DMS53 (cell line): ENCODE measurements at places on chromosomes 5 and 9.

- DNase-seq, result peak; percentile 58
Measured at GRCh38 chr5:95761771-95762651, 30.9 kb downstream of the RHOBTB3 start.

- no peak for DNase-seq
Measured at GRCh38 chr5:23675456-23675855, 168.0 kb downstream of the PRDM9 start.

GRCh38 chr5:28543473-28544098 lies 1505.2 kb upstream of the CDH9 start:
- no peak for DNase-seq

- no peak for DNase-seq
Measured at GRCh38 chr5:146888351-146888978, 9.9 kb upstream of the PPP2R2B start.

DNA sequence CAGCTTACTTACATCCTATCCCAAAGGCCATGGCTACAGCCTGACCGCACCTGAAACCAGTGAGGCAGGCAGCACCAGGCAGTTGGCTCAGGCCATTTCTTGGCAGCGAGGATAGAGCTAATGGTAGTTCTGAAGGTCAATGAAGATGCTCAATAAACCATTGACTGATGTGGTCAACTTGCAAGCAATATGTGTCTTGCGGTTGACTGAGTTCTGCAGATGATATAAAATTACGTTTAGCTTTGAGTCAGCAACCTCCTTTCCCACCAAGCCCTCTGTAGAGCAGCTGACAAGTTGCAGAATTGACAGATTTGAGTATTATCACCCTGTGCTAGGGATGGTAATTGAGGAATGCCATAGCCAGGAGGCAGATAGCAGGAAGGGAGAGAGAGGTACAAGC lies 189.0 kb upstream of the PUM3 start:
- no peak for DNase-seq

DNA sequence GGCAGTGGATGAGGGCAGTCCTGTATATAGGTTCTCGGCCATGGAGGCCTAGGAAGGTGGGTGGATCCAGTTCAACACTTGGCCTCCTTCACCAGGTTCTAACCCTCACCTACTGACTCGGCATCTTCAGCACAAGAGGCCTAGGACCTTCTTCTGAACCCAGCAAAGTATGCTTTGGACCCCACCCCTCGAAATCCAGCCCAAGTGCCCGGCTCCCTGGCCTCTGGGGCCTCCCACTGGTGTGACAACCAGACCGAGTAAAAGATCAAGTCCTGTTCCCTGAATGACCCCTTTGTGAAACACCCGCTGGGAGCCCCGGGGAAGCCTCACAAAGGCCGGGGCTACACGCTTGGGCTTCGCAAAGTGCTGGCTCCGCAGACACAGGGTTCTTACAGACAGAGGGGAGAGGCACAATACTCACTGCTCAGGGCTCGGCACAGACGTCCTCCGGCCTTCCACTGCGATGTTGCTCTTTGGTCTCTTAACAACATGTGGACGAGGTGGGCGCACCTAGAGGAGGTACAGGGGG lies 47.0 kb downstream of the CRB2 start:
- DNase-seq, result no peak

DNA sequence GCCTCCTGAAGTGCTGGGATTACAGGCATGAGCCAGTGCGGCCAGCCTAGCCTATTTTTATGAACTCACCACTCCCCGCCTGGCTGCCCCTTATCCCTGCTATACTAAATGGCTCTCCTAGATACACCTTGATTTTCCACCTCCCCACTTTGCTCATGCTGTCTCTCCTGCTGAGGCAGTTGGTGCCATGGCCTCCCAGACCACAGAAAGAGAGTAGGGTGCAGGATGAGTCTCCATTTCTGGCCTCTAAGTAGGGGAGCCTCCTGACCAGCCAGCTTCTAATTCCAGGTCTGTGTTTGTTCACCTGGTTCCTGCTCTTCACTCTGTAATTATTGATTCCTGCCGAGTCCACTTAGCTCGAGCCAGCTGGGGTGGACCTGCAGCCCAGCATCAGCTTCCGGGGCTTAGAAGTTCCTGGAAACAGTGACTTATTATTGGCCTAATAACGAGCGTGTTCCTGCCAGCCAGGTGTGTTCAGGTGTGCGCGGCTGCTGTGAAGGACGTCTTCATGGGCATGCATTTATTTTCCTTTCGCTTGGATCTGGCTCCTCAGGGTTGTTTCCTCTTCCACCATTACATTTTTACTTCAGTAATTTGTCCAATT lies 34.0 kb downstream of the ZNF618 start:
- DNase-seq, result peak; percentile 96

- DNase-seq, result no peak
Measured at GRCh38 chr9:121573717-121574485, 74.3 kb upstream of the GGTA1 start.

DNA sequence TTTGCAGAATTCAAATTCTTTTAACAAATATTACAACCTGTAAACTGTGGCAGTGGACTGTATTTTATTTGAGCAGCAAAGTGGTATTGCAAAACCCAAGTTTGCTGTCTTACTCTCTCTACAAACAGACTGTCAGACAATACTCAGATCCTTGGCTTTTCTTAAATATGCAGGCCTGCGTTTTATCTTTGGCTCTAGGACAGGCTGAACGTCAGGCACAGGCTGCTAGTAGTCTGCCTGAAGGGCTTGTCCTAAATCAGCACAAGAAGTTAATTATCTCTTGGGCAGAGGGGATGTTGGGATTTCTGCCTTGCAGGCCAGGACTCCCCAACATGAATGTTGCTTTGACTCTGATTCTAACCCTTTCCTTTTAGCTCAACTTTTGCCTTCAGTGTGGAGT lies 147.5 kb downstream of the SLIT3 start:
- no peak for DNase-seq

DNA sequence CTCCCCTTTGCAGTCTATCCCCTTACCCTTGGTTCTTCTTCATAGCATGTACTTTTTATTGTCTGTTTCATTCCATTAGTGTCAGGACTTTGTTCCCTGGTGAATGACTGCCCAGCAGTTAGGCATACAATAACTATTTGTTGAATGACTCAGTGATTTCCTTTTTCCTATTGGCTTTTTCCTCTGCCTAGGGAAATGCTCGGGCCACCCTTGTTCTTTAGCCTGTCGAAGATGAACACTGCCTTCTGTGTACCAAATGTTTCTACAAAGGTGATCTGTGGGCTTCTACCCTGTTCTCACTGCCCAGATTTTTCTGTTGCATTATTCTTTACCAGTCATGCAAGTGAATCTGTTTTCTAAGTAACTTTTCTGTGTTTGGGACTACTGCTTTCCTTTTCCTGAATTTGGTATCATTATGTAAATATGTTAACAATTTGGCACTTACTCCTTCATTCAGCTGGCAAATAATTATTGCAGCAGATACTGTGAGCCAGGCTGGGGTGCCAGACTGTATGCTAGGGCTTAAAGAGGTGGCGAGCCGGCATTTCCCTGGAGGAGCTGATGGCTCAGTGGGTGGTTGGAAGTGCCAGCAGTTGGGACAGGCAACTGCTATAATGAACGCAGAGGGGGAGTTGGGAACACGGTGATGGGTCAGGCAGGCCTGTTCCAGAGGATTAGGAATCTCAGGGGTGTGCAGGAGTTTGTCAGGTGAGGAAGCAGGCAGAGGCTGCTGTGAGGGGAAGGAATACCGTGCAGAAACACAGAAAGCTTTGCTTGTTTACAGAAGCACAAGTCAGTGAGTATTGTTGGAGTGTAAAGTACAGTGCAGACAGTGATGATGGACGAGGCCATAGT lies 30.6 kb downstream of the KDM4C start:
- peak; percentile 69 for DNase-seq
